Kidney (tissue), 22 donors: ENCODE measurements at places on chromosomes 7 and 10. TPM values are rescaled to one million over a fixed set of nuclear protein-coding genes. Genes with fewer than 3 reads are reported as not detected.

- DNase-seq, result peak; percentile 67
Observed at GRCh38 chr10:118763202-118763988, 8.6 kb upstream of the CACUL1 start.

The CTNNA3 gene
- 0.72 TPM for total RNA-seq

DNA sequence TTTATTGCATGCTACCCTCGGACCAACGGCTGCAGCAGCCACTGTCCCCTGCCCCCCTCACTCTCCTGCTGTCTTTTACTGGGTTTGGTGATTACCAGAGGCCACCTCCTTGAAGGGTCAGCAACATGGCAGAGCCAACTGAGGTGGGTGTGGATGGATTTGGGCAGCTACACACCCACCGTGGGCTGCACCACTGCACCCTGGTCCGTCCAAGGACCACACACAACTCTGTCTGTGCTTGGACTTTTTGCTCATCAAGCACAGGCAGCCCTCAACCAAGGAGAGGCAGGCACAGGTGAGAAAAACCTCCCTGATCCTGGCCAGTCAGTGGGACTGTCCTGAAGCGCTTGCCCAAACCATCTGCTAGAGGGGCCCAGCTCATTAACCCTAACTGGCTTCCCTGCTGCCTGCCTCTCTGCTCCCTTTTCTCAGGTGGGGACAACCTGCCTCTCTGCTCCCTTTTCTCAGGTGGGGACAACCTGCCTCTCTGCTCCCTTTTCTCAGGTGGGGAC, 239.5 kb upstream of the PITRM1 start:
- no peak for DNase-seq

DNA sequence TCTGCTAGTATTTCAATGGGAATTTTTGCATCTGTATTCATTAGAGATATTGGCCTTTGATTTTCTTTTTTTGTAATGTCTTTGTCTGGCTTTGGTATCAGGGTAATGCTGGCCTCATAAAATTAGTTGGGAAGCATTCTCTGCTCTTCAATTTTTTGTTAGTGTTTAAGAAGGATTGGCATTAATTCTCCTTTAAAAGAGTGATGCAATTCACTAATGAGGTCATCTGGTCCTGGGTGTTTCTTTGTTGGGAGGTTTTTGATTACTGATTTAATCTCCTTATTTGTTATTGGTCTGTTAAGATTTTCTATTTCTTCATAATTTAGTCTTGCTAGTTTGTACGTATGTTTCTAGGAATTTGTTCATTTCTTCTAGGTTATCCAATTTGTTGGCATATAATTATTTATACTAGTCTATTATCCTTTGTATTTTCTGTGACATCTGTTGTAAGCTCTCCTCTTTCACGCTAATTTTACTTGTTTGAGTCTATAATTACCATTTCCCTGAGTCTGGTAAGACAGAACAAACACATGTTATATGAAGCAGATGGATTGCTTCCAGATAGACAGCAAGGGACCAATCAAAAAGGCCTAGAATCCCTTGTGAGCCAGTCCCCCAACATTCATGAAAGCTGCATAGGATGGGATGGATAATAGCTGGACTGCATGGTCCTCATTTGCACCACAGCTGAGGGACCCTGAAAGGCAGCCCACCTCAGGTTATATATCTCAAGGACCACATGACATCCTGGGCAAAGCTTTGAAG, 54.4 kb downstream of the MTPAP start:
- DNase-seq, result no peak

DNA sequence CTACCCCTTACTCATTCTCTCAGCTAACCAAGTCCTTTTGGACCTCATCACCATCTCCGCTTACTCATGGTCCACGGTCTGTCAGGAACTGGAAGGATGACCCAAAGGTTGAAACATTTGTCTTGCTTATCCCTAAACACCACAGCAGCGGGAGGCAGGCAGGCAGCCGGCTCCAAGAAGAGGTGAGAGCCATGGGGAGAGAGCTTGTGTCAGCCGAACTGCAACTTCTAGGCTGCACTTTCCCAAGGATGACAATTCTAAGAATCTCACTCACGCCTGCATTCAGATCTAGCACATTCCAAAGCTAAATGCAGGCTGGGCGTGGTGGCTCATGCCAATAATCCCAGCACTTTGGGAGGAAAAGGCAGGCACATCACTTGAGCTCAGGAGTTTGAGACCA, 86.0 kb downstream of the SPDYE5 start:
- no peak for DNase-seq

The DNAJC2 gene
- total RNA-seq, result 20.9 TPM

The GPRIN2 gene
- 12.6 TPM for total RNA-seq

The INA gene
- total RNA-seq, result 0.16 TPM

The LSM5 gene
- total RNA-seq, result 35.6 TPM

The NPTX2 gene
- 2.0 TPM for total RNA-seq

GRCh38 chr10:102633287-102633686, 11.0 kb upstream of the TRIM8 start:
- no peak for DNase-seq

The AKR1C4 gene
- total RNA-seq, result not detected

DNA sequence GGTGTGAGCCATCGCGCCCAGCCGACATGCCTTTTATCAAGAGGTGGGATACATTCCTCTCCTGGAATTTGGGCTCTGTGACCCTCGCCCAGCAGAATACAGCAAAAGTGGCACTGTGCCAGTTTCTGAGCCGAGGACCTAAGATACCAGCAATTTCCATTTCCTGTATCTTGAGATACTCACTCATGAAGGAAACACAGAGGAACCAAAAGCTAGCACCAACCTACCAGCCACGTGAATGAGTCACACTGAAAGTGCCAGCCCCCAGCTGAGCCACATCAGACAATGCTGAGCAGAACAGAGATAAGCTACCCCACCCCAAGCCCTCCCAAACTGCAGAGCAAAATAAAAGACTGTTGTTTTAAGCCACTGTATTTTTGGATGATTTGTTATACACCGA, 56.3 kb downstream of the CACUL1 start:
- no peak for DNase-seq

The ANKRD61 gene
- 0.19 TPM for total RNA-seq

DNA sequence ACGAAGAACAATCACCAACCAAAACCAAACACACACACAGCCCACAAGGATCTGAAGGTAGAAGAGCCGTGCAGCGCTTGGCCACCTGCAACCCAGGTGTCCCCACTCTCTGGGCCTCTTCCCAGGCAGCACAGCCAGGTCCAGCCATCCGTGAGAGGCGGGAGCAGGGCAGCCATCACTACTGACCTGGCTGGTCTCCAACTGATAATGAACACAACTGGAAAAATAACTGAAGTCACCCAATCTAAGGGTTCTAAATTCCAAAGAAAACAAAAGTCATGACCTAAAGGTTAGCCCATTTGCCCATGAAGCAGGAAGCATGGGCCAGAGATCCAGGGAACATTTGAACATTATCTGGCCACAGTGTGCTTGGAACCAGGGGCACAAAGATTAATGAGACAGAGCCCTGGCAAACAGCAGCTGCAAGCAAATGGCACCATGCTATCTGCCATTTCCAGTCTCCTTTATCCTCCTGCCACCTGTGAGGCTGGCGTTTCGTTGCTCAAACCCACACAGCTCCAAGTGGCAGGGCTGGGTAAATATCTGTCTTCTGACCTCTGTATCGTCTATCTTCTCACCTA, 207.9 kb downstream of the TNS3 start:
- no peak for DNase-seq

GRCh38 chr7:5172196-5172775, 17.7 kb upstream of the WIPI2 start:
- DNase-seq, result no peak

The FOXI2 gene
- total RNA-seq, result 1.1 TPM

GRCh38 chr10:100735337-100736143, 9.8 kb upstream of the PAX2 start:
- peak; percentile 51 for DNase-seq

GRCh38 chr10:14507781-14508180, 177.1 kb upstream of the FRMD4A start:
- no peak for DNase-seq

The TDRD1 gene
- 0.88 TPM for total RNA-seq

DNA sequence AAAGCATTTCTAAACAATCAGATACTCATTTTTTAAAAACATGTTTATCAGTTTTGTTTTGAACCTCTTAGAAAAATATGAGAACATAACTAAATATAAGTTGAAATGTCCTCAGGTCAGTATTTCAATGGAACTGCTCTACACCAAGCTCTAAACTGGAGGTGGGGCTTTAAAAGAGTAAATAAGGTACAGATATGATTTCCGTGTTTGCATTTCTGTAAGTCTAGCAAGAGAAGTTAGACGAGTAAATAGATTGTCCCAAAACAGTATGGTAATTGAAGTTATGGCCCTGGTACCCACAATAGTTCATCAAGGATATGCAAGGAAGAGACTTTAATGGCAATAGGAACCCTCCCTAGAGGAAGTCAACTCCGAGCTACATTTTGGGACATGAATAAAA, 115.1 kb upstream of the AKR1E2 start:
- no peak for DNase-seq

GRCh38 chr10:89861584-89862301, 160.4 kb downstream of the KIF20B start:
- no peak for DNase-seq

The LMTK2 gene
- total RNA-seq, result 24.8 TPM

- DNase-seq, result no peak
Observed at GRCh38 chr10:77430530-77430929, 207.1 kb downstream of the KCNMA1 start.

- DNase-seq, result no peak
Observed at GRCh38 chr7:46512891-46513413, 591.9 kb upstream of the IGFBP3 start.

DNA sequence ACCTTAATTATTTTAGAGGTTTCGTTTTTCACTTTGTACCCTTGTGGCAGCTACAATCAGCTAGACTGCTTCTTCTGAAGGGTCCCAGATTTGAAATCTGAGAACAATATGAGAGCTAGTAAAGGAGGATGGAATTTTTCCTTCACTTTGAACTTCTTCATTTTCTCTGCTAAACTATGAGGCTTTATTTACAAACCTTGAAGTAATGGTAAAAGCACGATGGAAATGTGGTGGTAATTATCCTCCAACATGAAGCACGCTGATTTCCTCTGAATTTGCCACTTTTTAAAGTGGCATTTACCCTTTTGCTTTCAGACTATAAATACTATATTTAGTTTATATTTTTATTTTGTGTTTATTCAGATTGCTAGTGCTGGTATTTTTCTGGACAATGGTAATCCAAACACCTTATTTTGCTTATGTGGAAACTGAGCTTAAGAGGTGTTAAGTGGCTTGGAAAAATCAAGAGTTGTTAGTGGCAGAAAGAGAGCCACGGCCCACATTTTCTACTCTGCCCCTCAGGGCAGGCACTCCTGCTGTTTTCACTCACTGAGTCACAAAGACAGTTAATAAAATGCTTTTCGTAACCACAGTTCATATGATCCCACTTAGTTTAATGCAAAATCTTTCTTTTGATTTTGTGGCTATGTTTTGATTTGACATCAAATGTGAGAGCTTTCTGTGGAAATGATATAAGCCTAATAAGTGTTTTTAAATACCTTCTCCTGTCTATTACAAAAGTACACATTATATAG, 2.7 kb downstream of the SSMEM1 start:
- no peak for DNase-seq

The HOXA5 gene
- total RNA-seq, result 38.0 TPM

DNA sequence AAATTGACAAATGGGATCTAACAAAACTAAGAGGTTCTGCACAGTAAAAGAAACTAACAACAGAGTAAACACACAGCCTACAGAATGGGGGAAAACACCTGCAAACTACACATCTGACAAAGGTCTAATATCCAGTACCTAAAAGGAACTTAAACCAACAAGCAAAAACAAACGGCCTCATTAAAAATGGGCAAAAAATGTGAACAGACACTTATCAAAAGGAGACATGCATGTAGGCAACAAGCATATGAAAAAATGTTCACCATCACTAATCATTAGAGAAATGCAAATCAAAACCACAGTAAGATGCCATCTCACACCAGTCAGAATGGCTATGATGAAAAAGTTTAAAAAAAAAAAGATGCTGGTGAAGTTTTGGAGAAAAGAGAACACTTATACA, 197.4 kb downstream of the KBTBD2 start:
- no peak for DNase-seq

DNA sequence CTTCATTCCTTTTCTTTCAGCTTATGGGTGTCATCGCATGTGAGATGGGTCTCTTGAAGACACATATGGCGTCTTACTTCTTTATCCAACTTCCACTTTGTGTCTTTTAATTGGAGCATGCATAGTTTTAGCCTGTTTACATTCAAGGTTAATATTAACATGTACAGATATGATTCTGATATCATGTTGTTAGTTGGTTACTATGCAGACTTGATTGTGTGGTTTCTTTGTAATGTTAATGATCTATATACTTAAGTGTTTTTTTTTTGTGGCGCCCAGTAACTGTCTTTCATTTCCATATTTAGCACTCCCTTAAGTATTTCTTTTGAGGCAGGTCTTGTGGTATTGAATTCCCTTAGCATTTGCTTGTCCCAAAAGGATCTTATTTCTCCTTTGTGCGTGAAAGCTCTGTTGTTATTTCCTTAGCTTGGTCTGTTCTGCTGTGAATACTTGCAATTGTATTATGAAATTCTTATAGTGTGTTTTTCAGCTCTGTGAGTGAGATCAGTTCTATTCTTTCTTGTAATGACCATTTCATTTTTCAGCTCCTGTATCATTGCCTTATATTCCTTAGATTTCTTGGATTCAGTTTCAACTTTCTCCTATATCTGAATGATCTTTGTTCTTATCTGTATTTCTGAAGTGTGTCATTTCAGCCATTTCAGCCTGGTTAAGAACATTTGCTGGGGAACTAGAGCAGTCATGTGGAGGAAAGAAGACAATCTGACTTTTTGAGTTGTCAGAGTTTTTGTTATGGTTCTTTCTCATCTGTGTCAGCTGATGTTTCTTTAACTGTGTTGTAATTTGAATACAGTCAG, 88.4 kb downstream of the ABCA13 start:
- DNase-seq, result no peak

The TAS2R38 gene
- total RNA-seq, result not detected

DNA sequence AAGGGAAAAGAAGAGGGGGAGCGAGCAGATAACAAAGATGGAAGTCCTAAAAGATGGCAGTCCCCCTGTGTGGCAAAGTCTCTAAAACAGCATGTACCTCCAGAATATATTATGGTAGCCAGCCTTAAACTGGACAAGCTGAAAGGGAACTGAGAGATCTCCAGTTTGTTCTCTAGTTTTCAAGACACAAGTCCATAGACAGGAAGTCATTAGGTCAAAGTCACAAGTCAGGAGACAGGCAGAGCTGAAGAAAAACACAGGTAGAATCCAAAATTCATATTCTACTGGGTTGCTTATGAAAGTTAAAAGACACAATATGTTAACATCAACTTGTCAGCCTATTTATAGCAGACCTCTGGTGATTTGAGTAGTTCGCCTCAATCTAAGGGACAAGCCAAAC, 38.7 kb downstream of the FAM107B start:
- no peak for DNase-seq

GRCh38 chr10:69087590-69088470, at the start of gene SRGN:
Gene SRGN (plus strand): TSS chr10:69088103. CDS start chr10:69088158, 55 bp downstream.
- DNase-seq, result no peak
